T-helper 1 cell (primary cell): ENCODE measurements at places on chromosomes 5 and 9.

DNA sequence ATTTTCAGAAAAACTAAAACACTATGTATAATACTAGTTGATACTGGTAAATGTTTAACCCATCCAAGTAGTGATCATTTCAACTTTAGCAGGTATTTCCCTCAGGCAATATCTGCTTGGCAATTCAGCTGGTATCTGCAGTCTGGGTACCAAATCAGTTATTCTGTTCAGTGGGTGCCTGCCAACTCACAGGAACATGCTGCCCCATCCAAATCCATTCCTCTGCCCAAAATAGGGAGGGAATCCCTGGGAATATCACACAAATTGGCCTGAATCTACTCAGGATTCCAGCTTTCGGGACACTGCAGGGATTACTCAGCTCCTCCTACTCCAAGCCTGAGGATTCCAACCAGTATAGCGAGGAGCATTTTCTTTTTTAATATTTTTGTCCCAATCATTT is 61.7 kb upstream of the PDE4D start:
- no peak for DNase-seq

DNA sequence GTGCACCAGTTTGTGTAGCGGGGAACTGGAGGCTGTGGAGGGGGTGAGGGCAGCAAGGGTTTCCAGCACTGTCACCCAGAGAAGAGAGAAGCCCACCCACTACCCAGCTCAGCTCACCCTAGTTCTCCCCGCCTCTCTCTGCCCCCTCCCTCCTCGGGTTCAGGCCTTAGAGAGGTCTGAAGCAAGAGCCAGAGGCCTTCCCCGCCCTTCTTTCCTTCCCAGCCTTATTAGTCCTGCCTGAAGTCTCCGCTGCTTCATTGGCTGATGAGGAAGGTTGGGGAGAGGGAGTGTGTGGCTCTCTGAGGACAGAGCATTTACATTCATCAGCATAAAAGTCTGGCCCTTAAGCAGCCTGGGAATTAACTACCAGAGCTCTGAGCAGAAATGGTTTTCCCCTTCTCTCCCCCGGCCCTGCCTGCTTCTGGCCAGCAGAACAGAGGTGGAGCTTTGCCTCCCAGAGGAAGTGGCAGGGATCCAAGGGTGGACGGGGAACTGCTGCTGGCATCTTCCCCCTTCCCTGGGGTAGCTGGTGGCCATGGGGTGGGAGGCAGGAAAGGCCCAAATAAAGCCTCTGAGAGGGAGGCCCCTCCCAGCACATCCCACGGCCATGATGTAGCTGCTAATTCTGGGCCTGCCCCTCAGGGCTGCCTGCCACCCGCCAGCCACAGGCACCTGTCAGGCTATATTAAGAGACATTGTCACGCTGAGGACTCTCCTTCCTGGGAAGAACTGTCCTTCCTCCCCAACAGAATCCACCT is 4.1 kb downstream of the DNAJB5 start:
- no peak for DNase-seq

DNA sequence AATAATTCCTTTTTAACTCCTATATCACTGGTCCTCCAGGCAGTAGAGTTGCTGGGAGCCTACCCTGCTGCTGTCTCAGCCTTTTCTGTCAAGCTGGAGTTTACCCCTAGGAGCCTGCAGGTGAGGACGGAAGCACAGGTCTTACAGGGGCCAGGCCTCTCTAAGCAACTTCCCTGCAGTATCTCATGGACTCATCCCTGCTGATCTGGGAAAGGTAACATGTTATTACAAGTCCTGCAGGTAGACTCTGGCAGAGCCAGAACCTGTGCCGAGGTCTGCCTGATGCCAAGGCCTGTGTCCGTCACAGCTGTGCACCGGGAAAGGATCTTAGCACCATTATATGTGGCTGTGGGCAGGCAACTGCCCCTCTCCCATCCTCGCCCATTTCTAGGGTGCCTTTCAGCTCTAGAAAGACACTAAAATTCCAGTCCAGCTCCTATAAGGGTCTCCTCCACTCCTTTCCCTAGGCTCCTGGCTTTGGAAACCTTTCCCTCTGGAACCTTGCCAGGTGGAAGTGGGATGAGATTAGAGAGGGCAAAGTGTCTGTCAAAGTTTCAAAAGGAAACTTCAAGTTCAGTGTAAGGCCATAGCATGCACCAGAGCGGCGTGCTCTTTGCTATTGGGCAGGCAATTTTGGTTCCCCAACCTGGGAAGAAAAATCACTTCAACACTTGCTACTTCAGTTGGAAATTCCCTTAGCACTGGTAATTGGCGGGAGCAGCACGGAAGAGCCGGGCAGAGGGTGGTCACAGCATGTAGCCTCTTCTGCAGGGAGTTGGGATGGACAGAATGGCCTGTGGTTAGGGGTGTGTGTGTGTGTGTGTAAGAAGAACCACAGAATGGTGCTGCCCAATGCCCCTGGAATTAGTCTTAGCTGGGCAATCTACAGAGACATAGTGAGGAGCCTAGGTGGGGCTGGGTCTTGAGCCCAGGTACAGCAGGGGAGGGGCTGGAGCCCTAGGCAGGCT is 17.5 kb downstream of the TMEM171 start:
- no peak for DNase-seq

- DNase-seq = no peak
Observed at GRCh38 chr5:150516011-150516410, 8.1 kb downstream of the NDST1 start.

GRCh38 chr9:91681461-91682305 is 258.1 kb upstream of the NFIL3 start:
- no peak for DNase-seq

DNA sequence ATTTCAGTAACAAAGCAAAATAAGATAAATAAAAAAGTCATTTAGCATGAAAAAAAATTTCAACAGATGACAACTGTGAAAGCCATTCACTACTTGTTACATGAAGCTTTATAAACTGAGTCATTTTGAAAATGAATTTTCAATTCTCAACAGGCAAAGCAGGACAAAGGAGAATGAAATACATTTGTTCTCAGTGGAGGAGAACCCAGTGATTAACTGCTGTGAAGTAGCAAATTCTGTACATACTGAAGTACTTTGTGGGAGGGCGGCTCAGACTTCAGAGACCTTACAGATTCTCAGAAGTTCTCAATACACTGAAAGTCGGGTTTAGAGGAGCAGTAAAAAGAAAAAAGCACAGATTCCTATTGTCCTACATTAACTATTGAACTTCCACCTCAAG is 21.7 kb downstream of the SKIC3 start:
- DNase-seq = no peak

- DNase-seq = no peak
Observed at GRCh38 chr5:142330026-142330425, 5.2 kb upstream of the SPRY4 start.

- DNase-seq = no peak
Observed at GRCh38 chr5:79831381-79832309, 142.0 kb downstream of the CMYA5 start.

DNA sequence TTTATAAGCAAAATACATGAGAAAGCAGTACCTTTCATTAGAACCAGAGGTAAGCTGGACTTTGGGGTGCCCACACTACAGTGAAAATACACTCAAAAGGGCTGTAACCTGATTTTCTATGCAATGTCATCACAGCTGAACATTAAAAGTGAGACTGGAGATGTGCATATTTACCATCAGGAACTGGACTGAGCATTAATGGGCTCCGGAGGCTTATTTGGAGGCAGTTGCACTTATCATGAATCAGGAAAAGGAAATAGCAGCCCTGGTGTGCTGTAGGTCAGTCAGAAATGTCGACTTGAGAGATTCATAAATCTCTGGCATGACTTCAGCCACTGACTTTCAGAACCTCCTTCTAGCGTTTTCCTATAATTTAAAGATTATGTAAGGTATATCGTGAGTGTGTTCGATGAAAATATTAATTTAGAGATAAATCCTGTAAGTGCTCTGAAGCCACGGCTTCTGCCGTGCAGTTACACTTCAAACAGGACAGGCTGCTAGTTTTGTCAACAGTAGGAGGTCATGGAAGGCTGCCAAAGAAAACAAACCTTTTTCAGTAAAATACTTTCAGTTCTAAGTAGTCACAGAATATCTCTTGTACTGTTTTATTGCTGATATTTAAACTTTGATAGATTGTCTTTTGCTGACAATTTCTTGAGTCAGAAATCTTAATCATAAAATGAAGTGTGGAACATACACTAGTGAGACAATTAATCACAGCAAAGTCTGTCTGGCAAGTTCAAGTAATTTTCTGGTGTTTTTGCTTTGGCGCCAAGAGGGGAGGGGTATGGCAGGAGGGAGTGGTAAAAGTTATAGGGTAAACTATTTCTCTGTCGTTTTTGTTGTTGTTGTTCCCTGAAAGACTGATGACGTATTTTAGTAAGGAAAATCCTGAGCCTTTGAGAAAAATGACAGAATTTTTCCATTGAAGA is 939.7 kb downstream of the NR2F1-AS1 start:
- no peak for DNase-seq

- no peak for DNase-seq
Observed at GRCh38 chr5:174396541-174396940, 327.8 kb upstream of the MSX2 start.

GRCh38 chr5:28542987-28543386 is 1504.6 kb upstream of the CDH9 start:
- no peak for DNase-seq

DNA sequence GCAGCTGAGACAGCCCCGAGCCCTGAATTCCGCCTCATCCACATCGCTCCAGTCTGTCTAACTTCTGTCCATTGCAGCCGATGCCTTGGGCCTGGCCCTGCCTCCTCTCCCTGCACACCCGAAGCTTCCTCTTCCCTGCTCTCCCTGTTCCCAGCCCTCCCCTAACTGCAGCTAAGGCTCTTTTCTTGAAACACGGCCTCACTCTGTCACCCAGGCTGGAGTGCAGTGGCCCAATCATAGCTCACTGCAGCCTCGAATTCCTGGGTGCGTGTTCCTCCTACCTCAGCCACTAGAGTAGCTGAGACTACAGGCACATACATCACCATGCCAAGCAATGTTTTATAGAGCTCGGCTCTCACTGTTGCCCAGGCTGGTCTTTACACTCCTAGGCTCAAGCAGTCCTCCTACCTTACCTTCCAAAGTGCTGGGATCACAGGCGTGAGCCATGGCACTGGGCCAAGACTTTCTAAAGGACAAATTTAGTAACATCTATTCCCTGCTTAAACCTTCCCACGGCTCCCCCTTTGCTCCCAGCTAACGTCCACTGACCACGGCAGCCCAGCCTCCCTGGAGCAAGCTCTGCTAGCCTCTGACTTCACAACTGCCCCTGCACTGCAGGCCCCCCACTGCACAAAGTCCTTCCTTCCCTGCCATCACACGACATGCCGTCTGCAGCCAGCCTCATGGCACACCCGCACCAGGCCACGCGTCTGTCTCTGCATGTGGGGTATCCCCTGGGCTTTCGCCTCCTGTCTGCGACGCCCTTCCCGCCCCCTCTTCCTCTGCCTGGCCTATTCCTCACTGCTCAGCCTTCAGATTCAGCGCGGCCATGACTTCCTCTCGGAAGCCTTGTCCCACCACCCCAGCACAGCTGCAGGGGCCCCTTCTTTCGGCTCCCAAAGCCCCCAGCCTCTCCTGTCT is 28.6 kb downstream of the LAMC3 start:
- DNase-seq = no peak

DNA sequence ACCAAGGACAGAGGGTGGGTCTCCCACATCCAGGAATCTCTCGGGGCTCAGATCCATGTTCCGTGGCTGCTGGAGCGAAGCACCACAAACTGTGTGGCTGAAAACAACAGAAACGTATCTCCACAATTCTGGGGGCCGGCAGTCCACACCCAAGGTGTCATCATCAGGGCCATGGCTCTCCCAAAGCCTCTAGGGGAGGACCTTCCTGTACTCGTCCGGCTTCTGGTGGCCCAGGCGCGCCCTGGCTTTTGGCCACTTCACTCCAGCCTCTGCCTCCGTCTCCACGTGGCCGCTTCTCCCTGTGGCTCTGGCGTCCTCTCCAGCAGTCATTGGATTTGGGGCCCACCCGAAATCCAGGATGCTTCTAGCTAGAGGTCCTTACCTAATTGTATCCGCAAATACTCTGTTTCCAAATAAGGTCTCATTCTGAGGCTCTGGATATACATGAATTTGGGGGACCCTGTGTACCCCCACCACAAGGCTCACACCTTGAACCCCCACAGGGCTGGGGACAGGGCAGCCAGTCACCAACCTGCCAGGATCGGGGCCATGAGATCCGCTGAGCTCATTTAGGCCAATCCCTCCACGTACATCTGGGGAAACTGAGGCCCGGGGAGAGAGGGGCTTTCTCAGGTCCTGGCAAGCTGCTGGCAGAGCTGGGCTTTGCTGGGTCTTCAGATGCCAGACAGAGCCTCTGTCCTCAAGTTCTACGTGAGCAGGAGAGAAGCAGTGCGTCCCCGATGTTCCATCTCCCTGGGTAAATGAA is 158.2 kb downstream of the OLFM1 start:
- no peak for DNase-seq

- no peak for DNase-seq
Observed at GRCh38 chr5:150499437-150499956, 8.4 kb upstream of the NDST1 start.

GRCh38 chr5:81537905-81538547 is 144.1 kb upstream of the ACOT12 start:
- no peak for DNase-seq

GRCh38 chr5:143271431-143271830 is 132.1 kb downstream of the NR3C1 start:
- DNase-seq = no peak

DNA sequence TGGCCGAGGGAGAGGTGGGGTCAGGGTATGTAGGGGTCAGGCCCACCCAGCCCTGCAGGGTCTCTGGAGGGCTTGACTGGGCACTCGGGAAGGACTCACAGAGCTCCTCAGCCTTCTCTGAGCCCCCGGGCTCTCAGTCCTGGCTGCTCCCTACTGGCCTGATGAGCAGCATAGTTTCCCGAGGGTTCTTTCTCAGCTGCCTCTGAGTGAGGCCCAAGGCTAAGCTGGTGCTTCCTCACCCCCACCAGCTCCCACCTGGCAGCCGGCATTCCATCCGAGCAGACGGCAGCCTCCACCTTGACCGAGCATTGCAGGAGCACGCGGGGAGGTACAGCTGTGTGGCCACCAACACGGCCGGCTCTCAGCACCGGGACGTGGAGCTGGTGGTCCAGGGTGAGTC is 56.0 kb downstream of the HMCN2 start:
- no peak for DNase-seq

GRCh38 chr5:74953937-74954720 is 87.9 kb upstream of the FAM169A start:
- no peak for DNase-seq

- no peak for DNase-seq
Observed at GRCh38 chr9:81083854-81084512, 605.4 kb downstream of the TLE1 start.

DNA sequence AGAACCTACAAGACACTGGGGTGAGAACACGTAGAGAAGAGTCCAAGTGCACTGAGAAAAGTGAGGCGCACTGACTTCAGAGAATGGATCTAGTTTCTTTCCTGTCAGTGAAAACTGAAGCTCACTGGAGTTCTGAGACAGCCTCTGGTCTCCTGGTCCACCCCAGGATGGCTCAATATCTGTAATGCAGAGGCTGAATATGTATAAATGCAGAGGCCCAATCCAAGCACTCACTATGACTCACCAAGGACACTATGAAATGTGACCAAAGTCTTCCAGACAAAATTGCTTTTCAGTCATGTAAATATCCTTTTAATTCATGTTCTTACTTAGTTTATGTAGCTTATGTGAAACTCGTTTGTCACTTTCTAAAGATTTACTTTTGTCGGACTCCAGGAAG is 53.8 kb downstream of the NFIB start:
- no peak for DNase-seq

GRCh38 chr5:174726916-174727793 is 2.8 kb downstream of the MSX2 start:
- no peak for DNase-seq
